Activated CD4-positive, CD25-positive, alpha-beta regulatory T cell treated with anti-CD3 and anti-CD28 coated beads, Interleukin-2, amount 50 U/mL, for 24 hours (primary cell): ENCODE measurements at places on chromosomes 3 and 15.

DNA sequence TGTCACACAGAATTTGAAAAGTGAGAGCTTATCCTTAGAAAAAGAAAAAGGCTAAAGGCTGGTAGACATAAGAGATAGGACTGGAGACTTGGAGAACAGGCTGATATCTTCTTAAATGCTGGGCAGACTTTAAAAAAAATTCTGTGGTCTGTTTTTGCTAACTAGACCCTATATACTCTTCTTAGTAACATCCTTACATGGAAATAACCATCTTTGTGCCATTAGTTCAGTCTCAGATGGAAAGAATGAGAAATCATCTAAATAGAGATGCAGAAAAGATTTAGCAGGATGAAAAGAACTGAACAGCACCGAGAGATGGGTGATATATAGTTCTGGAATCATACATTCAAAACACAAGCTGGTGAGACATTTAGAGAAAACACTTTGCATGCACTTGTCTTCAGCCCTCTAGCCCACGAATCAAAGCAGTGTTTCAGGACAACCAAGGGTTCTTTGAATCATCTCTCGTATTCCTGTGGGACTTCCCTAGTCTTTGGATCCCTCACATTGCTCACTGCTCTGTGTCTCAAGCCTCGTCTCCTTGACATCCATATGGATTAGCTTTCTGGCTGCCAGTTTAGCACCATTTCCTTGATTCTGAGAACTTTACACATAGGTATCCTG lies 93.0 kb upstream of the LYSMD4 start:
- ATAC-seq: peak; percentile 76

DNA sequence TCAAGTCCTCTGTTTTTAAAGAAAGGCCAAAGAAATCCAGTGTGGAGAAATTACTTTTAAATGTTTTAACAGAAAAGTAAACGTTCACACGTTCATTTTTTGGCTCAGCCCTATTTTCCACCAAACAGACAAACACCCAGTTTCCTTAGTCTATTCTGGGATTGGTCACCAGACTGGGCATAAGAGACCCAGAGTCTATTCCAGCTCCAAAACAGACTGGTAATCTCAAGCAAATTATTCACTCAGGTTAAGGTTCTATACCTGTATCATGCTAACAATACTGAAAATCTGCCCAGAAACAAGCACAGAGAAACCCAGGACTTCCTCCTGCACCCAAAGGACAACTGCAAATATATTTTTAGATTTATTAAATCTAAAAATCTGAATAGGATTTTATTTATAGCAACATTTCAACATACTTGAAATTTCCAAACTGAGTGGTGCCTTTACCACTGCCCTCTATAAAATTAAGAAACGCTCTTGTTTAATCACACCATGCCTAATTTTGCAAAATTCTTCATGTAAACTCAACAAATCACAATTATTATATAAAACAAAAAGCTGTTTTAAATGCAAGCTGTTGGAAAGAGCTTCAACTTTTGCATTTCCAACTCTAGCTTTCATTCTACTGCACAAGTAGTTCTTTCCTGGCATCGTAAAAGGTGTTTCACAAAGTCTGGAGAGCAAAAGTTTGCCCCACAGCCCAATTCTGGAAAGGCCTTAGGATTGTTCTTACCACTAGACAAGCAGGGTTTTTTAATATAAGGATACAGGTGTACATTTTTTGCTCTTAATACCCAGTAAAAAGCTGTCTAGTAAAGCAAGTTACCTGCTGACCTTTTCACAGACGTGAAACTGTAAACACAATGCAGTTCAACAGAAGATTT lies 18.7 kb downstream of the ZNF148 start:
- no peak for ATAC-seq

- ATAC-seq: no peak
Observed at GRCh38 chr3:105857601-105858000, 11.2 kb downstream of the CBLB start.

DNA sequence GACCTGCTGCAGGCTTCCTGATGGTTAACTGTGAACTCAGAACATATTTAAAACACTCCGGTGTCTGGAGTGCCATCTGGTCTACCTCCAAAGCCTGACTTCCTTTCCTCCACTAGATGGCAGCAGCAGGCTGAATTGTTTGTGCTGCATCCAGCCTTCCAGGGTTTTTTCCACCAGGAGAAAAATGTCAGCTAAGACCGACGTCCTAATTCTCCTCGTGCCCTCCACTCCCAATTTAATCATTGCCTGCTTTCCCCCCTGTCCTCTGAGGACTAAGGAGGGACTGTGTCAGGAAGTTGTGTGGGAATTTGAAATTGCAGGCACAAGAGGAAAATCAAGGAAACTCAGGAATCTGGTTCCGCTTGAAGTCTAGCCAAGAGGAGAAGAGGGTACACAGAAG lies 165.2 kb upstream of the UMPS start:
- ATAC-seq: no peak

DNA sequence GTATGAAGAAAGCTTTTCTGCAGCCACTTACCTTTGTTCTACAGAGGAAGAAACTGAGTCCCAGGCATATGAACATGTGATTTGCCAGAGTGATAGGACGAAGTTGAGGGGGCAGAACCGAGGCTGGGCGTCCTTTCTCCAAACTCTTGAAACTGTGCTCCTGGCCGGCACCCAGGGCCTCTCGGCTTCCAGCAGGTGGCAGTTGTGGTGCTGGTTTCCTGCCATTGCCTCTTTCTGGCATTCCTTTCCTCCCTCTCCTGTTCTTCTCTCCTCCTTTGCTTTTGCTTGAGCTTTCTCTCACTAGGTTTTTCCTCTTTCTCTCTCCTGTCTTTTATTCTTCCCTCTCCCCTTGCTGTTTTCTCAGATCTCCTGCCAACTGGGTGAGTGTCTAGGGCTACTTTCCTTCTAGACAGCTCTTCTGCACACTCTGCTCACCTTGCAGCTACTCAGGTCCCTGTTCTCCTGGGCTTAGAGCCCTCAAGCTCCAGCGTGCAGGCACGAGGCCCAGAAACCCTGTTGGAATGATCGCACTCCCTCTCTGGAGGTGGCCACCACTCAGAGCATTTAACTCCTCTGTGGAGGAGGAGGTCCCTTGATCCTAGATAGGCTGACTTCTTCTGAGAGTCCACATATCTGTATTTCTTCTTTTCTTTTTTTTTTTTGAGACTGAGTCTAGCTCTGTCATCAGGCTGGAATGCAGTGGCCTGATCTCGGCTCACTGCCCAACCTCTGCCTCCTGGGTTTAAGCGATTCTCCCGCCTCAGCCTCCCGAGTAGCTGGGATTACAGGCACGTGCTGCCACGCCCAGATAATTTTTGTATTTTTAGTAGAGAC lies 26.2 kb downstream of the TRAK1 start:
- no peak for ATAC-seq

GRCh38 chr15:78620527-78621421 lies at the start of gene CHRNA3:
Gene CHRNA3 (minus strand): TSS chr15:78620996. CDS start chr15:78620794, 202 bp downstream.
- ATAC-seq: no peak

DNA sequence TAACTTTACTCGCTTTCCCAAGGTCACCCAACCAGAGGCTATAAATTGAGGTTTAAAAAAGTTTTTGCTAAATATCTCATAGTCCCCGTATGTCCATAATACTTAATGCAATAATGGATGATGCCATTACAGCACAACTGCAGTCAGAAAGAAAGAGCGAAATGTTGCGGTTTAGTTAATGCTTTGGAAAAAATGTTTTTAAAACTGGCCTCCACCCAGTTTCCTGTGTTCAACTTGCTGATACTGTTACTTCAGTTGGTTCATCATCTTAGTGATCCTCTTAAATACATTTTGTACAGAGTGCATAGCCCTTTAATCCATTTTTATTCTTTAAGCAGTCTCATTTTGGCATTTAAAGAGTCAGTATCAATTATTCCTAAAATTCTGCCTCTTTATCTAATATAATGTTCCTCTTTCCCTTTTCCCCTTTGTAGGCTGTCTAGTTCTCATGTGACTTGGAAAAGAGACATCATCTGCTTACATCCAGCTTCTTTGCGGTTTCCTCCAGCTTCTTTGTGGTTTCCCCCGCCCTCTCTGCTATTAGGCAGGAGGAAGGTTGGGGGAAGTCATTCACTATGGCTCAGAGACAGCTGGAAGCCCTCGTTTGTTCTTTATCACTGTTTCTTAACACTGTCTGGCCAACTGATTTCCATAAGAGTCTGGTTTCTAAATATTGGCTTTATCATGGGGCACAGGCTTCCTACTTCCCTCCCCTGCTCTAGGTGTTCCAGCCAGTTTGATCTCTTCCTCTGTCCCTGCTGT lies 154.3 kb downstream of the GOLIM4 start:
- ATAC-seq: no peak

- no peak for ATAC-seq
Observed at GRCh38 chr3:127365163-127365798, 77.4 kb upstream of the PRR20G start.

GRCh38 chr15:51917493-51917892 lies 54.1 kb downstream of the LEO1 start:
- no peak for ATAC-seq
